ENCODE measurements at places on chromosomes 13 and 19.
A peak's percentile ranks its signal among the peaks of the same experiment; 100 is the strongest.

DNA sequence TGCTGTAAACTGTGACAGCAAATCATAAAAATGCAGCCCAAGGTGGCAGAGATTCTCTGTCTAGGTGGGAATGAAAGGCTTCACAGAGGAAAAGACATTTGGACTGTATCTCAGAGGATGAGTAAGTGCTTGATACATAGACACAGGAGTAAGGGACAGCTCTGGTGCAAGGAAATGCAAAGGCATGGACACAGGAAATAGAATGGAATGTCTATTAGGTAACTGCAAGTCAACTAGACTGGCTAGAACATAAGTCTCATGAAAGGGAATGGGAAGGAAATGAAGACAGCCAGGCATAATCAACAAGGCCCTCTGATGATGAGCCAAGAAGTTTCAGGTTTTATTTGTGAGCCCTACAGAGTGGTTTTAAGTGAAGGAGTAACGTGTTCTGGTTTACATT lies 321.7 kb downstream of the SUCLA2 start:
- no peak for DNase-seq

GRCh38 chr13:32048816-32049215 lies 17.2 kb downstream of the FRY start:
- no peak for DNase-seq

- DNase-seq: no peak
Observed at GRCh38 chr13:30395192-30396158, 26.8 kb upstream of the UBE2L5 start.

DNA sequence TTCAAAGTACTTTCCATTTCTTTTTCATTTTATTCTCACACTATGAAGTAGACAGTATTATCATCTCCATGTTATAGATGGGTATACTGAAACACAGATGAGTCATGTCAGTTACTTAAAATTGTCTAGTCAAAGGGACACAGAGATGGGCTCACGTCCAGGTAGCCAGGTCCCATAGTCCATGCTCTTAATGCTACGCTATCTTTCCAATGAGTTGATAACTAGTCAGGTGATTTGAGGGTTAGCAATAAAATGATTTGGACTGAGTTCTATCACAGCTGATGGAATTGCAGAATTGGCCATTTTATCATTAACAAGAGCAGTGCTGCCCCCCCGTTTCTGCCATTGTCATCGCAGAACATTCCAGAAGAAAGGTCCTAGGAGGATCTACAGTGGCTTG lies 318.9 kb downstream of the DLEU7 start:
- no peak for DNase-seq

- peak; percentile 97 for DNase-seq
Observed at GRCh38 chr19:13731147-13731964, 33.0 kb upstream of the MRI1 start.

GRCh38 chr13:85536706-85537105 lies 262.5 kb downstream of the SLITRK6 start:
- DNase-seq: no peak

GRCh38 chr13:51687947-51688714 lies 103.9 kb downstream of the WDFY2 start:
- no peak for DNase-seq

DNA sequence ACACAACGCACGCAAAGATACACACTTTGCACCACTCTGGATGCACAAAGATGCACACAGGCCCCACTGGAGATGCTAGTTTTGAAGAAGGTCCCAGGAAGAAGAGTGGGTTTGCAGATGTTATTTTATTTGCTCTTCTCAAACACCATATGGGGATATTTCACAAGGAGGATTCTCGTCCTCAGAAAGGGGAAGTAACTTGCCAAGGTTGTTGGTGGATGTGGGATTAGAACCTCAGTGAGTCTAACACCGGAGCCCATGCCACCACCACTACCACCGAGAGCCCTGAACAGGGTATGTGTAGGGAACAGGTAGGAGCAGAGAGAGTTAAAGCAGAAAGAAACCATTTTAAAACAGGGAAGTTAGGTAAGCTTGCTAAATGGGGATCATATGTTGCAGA lies 9.6 kb upstream of the CEACAM6 start:
- no peak for DNase-seq

- peak; percentile 59 for DNase-seq
Observed at GRCh38 chr19:2049741-2050348, 1.2 kb downstream of the MKNK2 start.

DNA sequence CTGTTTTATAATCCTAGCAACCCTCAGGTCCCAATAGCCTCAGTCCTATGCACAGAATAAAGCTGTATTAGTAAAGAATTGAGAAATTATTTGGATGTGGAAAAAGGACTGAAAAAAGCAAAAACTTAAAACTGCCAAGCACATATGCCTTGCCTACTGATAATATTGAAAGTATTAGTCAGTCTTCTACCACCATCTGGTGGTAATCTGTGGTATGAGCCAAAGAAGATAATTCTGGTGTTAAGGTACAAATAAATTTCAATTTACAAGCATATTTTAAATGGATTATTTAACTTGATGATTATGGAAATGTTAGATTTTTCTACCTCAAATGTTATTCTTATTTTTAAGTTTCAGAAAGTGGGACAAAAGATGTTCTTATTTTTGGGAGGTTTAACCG lies 460.3 kb upstream of the KLHL1 start:
- DNase-seq: peak; percentile 6

DNA sequence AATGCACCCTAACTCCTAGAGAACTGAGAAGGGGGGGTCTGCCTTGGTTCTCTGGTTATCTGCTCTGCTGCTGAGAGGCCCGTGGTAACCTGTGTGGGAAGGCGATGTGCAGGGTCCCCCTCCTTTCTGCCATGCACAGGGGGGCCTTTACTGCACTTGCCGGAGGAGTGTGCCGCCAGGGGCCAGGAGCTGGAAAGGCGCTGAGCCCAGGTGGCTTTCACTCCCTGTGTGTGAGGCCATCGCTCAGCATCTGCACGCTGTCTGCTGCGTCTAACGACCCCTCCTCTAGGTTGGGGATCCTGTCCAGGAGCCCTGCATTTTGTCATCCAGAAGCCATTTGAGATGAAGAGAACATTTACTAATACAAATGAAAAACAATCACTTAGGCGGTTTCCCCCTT lies 37.0 kb upstream of the TEX29 start:
- no peak for DNase-seq

DNA sequence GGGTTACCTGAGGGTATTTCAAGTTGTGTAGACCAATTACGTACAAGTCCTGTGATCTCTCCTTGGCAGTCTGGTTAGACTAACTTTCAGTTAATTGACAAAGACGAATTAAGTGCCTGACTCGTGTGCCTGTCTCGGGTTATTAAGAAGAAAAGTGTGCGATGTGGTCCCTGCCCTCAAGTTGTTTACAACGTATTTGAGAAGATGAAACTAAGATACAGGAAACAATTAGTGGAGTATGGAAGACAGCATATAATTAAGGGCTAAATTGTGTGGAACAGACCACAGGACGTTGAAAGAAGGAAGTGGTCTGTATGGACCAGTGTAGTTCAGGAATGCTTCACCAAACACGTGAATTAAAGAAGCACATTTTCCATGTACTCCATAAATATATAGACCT lies 49.2 kb downstream of the KLF5 start:
- DNase-seq: no peak

DNA sequence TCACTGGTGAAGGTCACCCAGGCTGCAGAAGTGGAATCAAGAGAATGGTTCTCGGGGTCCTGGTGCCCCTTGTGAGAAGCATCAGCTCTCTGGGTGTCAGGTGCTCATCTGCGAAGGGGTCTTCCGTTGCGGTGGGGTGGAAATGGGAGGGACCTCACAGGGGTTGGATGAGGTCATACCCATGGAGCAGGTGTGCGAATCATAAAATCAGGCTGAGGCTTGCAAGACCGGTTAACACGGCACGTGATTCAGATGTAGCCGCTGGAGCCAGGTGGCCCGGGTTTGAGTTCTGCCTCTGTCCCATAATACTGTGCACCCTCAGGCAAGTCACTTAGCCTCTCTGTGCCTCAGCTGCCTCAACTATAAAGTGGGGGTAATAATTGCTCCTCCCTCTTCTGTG lies 3.9 kb upstream of the KLK15 start:
- no peak for DNase-seq

DNA sequence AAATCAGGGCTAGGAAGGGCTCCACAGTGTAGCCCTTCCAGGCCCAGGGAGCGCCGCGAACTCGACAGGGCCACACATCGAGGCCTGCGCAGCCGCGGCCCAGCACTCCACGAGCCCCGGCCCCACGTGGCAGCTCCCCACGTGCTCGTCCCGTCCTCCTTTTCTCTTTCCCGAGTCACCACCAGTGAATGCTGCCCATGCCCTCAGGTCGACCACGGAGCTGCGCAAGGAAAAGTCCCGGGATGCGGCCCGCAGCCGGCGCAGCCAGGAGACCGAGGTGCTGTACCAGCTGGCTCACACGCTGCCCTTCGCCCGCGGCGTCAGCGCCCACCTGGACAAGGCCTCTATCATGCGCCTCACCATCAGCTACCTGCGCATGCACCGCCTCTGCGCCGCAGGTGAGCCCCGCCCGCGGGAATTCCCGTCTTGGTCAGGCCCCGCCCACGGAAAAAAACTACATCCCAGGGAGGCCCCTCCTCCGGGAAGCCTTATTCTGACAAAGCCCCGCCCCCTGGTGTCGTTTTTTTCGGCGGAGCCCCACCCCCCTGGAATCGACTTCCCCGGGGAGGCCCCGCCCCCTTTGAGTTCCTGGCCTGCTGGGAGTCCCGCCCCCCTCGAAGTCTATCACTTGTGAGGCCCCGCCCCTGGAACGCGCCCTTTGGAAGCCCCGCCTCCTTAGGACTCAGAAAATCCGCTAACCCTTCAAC lies 7.0 kb downstream of the HIF3A start:
- peak; percentile 93 for DNase-seq

DNA sequence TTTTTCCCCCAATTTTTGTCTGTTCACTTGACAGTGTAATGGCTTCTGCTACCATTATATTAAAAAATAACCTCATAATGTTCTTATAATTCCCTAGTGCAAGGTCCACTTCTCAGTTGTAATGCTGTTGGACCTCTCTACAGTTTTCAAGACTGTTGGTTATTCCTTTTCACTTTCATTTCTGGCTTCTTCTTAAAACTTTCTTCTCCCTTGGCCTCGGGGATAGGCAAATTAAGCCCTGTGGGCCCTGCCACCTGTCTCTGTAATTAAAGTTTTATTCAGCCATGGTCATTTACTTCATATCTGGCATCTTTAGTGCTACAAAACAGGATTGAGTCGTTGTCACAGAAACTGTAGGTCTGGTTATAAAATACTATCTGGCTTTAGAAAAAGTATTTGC lies 313.5 kb downstream of the KLF12 start:
- DNase-seq: no peak

DNA sequence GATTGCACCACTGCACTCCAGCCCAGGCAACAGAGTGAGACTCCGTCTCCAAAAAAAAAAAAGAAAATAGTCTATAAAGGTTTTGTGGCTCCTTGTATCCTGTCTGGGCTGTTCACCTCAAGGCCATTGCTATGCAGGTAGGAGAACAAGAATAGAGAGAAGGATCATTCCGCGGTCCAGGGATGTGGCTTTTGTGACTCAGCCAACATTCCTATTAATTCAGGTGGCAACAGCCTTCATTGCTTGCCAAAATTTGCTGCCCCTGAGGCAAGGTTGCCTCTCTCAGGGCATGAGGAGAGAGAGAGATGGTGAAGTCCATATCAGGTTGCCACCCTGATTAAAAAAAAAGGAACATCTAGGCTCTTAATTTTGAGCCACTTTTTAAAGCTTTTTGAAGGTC lies 8.0 kb downstream of the ZNF551 start:
- no peak for DNase-seq

DNA sequence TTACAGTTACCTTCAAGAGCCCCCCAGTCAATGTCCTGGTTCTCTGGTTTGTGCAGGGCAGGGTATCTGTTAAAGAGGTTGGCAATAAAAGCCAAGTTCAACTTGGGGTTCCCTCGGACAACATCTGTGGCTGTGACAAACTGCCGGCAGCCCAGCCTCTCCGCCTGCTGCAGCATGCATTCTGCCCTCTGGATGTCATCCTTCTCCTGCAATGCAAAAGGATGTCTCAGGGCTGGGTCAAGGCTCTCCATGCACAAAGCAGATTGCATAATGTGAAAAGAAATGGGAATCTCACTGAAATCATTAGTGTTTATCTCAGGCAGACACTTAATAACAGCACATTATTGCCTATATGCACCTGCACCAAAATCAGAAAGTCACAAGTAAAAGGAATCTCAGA lies 35.1 kb downstream of the LCP1 start:
- DNase-seq: no peak

GRCh38 chr13:26485786-26486185 lies 71.7 kb upstream of the WASF3 start:
- DNase-seq: no peak

GRCh38 chr19:48290771-48291488 lies 21.0 kb downstream of the ZNF114 start:
- peak; percentile 78 for DNase-seq

DNA sequence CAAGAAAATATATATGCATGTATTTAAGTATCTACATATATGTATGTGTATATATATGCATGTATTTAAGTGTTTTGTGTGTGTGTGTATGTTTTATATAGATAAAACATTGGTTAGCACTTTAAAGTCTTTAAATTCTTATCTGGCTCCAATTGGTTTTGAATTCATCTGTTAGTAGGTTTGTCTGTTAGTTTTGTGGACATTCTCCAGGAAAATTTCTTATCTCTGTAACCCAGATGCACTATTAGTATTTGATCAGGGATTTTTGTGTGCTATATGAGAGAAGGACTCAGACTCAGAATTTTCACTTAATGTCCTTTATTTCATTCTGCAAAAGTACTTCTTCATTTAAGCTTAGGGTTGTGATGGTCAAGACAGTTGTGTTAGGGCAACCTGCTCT lies 103.1 kb downstream of the ITGBL1 start:
- no peak for DNase-seq

DNA sequence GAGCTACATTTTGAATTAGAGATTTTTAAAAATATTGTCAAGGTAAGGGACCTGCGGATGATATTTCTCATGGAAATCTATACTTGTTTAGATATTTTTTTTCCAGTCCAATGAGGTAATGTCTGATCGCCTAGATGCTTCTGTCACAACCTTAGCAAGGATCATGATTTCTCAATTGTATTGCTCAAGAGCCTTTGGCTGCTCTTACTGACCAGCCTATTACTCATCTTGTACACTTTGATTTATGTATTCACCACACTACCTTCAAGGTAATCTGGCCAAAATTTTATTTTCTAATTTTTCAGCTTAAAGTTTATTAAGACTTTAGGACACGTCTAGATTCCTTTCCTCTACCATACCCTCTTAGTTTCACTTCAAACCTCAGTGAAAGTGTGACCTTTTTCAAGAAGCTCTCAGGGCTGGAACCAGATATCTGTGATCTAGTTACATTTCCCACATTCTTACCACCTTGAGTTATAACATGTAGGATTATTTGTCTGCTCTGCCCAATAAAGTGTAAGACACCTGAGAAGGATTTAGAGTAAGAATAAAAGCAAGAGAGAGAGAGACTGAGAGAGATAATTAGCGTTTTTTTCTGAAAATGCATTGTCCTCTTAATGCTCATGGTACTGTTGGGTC lies 197.1 kb downstream of the ITGBL1 start:
- no peak for DNase-seq

- DNase-seq: no peak
Observed at GRCh38 chr13:36329361-36329760, 16.8 kb downstream of the SPART start.

GRCh38 chr19:28117143-28117542 lies 1095.8 kb downstream of the UQCRFS1 start:
- no peak for DNase-seq

GRCh38 chr13:46586751-46587514 lies 34.0 kb downstream of the LRCH1 start:
- no peak for DNase-seq
